ENCODE measurements at places on chromosomes 4 and X. TPM values are rescaled to one million over a fixed set of nuclear protein-coding genes. Genes with fewer than 3 reads are reported as not detected.
A peak's percentile ranks its signal among the peaks of the same experiment; 100 is the strongest.

DNA sequence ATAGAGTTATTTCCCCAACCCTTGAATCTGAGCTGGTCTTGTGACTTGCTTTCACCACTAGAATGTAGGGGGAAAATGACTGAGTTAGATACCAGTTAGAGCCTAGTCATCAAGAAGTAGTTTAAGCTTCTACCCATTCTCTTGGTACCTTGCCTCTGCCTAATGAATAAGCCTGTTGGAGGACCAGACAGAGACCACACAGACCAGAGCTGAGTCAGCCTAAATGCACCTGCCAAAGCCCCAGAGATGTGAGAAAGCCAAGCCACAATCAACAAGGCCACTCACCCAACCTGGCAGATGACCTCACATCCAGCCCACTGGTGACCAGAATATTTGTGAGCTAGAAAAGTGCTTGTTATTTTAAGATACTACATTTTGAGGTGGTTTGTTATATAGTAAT lies 85.2 kb upstream of the DCLK2 start:
- no peak for DNase-seq

- DNase-seq, result no peak
Observed at GRCh38 chr4:60885011-60885410, 315.1 kb upstream of the ADGRL3 start.

DNA sequence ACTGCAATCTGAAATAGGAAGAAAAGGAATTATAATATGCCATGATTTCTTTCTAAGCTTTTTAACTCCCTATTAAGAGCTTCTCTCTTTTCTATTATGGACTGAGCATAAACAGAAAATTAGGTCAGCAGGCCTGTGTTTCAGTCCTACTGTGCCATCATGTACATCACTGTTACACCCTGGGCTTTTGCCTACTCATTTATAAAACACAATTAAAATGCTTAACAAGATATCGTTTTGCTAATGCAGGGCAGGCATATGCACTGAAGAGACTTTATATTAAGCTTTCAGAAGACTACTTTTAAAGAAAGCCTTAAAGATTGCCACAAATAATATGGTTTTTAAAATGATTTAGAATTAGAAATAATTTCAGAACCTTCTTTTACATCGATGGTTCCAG lies 828 bp upstream of the BBS12 start:
- DNase-seq, result no peak

DNA sequence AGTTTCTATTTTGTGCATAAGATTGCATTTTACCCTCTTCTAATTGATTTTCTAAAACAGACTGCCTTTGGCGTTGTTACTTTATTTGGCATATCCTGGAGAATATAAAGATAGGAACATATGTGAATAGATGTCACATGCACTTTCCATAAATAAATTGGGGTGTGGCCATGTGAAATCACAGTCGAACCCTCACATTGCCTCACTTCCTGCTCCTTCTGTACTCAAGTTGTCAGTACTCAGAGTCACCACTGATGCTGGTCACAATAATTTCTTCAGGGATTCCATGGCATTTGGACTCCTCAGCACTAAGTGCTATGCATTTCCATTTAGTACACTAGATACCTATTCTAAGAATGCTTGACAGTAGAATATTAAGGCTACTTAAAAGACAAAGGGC lies 1.4 kb upstream of the EMCN start:
- DNase-seq, result no peak

DNA sequence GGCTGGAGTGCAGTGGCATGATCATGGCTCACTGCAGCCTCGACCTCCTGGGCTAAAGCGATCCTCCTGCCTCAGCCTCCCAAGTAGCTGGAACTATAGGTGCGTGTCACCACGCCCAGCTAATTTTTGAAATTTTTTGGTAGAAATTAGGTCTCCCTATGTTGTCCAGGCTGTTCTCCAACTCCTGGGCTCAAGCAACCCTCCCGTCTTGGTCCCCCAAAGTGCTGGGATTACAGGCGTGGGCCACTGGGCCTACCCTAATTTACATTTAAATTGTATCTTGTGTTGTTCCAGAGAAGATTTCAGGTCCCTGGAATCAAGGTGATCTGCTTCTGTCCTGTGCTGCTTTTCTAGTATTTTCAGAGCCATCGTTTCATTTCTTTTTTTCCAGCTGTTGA lies 1.2 kb upstream of the LRPAP1 start:
- no peak for DNase-seq

DNA sequence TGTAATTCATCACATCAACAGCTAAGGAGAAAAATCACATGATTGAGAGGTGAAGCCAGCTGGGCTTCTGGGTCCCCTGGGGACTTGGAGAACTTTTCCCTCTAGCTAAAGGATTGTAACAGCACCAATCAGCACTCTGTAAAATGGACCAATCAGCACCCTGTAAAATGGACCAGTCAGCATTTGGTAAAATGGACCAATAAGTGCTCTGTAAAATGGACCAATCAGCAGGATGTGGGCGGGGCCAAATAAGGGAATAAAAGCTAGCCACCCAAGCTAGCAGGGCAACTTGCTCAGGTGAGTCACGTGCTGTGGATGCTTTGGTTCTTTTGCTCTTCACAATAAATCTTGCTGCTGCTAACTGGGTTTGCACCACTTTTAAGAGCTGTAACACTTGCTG lies 1248.3 kb downstream of the PCDH18 start:
- no peak for DNase-seq

- no peak for DNase-seq
Observed at GRCh38 chr4:25872851-25873631, 10.3 kb upstream of the SEL1L3 start.

DNA sequence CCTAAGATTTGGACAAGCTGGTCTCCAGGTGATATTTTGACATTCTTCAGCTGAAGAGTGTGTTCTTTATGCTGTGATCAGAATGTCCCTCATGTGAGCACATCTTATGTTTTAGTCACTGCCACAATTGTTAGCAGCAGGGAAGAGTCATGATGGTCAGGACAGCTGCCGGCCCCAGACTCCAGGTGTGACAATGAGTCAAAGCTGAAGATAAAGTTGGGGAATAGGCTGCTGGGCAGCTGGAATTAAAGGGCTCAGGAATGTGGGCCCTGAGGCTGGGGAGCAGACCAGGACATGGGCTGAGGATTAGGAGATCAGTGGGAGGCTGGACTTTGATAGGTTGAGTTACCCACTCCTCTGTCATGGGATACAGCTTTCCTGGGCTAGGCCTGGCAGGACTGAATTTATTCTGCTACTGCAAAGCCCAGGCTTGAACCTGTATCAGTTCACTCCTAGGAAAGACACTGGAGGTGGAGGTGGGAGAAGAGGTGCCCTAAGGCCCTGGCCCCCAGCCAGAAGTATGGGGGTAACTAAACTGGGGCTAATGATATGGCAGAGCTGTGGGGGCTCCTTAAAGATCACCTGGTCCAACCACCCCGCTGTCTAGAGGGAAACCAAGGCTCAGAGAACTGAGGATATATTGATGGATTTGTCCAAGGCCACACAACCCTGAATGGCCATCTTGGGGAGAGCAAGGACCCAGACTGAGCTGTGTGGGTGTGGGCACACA lies 119.5 kb downstream of the PJA1 start:
- DNase-seq, result no peak

DNA sequence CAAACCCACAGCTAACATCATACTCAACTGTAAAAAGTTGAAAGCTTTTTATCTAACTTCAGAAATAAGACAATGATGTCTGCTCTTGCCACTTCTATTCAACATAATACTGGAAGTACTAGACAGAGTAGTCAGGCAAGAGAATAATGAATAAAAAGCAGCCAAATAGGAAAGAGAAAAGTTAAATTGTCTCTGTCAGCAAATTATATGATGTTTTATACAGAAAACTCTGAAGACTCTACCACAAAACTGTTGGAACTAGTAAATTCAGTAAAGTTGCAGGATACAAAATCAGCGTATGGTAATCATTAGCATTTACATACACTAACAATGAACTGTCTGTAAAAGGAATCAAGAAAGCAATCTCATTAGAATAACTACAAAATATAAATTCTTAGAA lies 752.9 kb upstream of the CT83 start:
- no peak for DNase-seq

GRCh38 chrX:119745283-119745848 lies 13.0 kb upstream of the SOWAHD start:
- no peak for DNase-seq

GRCh38 chrX:130975947-130976346 lies 72.9 kb upstream of the ENOX2 start:
- peak; percentile 45 for DNase-seq

- DNase-seq, result peak; percentile 79
Observed at GRCh38 chr4:88225232-88226105, 58.9 kb downstream of the PPM1K start.

DNA sequence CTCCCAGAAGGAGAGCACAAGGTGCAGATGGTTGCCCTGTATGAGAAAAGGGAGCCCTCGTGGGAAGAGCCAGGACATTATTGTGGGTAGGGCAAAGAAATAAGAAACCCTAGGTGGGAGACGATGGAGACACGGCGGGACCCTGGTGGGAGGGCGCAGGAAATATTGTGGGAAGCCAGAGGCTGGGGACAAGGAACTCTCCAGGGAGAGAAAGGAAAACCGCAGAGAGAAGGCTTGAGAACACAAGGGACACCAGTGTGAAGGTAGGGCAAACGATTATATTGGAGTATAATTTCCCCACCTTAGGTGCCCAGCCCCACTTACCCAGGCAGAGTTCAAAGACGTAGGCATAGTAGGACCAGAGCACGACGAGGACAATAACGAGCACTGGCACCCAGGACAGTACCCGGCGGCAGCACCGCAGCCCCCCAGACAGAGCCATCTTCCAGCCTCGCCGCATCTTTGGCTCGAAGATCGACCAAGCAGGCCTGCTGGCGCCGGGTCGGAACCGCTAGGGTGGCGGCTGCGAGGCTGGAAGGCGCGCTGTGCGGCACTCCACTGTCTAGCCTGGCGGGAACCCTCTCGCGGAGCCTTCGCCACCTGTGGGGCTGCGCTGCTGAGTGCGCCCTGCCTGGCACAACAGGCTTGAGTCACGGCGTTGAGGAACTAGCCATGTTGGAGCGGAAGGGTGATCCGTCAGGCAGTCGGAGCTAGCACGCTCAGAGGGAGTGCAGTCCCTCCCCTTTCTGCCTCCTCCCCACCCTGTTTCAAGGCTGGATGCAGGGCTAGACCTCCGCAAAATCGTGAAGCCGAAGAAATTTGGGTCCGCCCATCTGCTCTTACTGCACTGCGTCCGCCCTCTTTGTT lies at the start of gene ZDHHC15:
TSS of gene ZDHHC15 (minus strand) at position 473 of the 867 bp plus-strand sequence. CDS start at position 460, 13 bp downstream.
- DNase-seq, result no peak

GRCh38 chrX:117487421-117487820 lies 629.2 kb downstream of the KLHL13 start:
- no peak for DNase-seq

- DNase-seq, result no peak
Observed at GRCh38 chr4:7683126-7683703, 248.5 kb upstream of the PSAPL1 start.

- no peak for DNase-seq
Observed at GRCh38 chr4:113179996-113180395, 130.5 kb downstream of the ANK2 start.

GRCh38 chr4:55338486-55338885 lies 7.6 kb upstream of the SRD5A3 start:
- DNase-seq, result no peak

- DNase-seq, result no peak
Observed at GRCh38 chr4:181418496-181418895, 824.7 kb upstream of the TENM3 start.

DNA sequence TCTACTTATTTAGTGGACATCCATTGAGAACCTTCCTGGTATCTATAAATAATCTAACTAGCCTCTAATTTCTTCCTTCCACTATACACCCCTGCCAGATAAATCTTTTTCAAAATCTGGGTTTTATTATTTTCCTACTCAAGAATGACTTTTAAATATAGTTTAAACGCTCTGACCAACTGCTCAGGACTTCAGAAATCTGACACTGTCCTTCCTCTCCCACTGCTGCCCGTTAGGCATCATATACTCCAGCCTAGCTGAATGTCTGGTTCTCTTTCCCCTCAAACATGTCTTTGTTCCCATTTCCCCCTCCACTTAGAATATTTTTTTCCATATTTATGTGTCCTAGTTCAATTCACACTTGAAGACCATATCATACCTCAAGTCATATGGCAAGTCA lies 35.2 kb upstream of the CBLL2 start:
- no peak for DNase-seq

DNA sequence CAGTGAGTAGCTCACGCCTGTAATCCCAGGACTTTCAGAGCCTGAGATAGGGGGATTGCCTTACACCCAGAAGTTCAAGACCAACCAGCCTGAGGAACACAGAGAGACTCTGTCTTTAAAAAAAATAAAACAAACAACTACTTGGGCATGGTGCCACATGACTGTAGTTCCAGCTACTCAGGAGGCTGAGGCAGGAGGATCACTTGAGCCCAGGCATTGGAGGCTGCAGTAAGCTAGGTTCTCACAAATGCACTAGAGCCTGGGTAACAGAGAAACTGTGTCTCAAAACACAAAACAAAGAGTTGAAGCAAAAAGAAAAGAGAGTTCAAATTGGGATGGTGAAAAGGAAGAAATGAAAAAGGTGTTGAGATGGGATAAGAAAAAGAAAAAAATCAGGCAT lies 10.8 kb downstream of the CAMK2D start:
- DNase-seq, result no peak

GRCh38 chr4:153072661-153073060 lies 131.6 kb upstream of the TRIM2 start:
- no peak for DNase-seq

Gene BEND2
- total RNA-seq, result not detected

Gene ADH6
- total RNA-seq, result not detected

Gene MUC7
- total RNA-seq, result not detected

Gene UGT2B15
- not detected for total RNA-seq

Gene CXCL10
- 0.13 TPM for total RNA-seq

Gene TMEM271
- not detected for total RNA-seq

Gene EXOC1L
- total RNA-seq, result not detected

Gene ZCCHC4
- 4.6 TPM for total RNA-seq

All from dermis microvascular lymphatic vessel endothelial cell (primary cell).